NCI-H1105 treated with DMSO at 0.1 percent for 48 hours (cell line): ENCODE measurements at places on chromosomes 3 and 15.

- no peak for DNase-seq
These were observed 62.1 kb downstream of the POMGNT2 start for GRCh38 chr3:43043793-43044192.

DNA sequence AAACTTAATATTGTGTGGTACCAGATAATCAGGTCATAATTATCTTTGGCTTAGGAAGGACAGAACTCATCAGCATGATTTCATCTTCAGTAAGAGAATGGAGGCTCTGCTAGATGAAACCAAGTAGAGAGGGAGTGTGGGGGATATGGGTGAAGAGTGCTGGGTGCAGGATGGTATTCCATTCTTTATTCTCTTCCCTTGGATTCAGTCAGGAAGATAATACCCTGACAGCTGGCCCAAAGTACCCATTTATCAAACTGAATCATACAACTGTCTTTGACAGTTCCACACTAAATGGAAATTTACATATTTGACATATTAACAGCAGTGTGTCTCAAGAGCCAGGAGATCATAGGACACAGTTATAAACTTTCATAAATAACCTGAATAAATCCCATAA lies 44.7 kb downstream of the GOLIM4 start:
- DNase-seq = no peak

- DNase-seq = no peak
These were observed 15.9 kb downstream of the PSTPIP1 start for GRCh38 chr15:77010857-77011256.

- DNase-seq = no peak
These were observed 77.0 kb downstream of the LYSMD4 start for GRCh38 chr15:99656205-99656604.

DNA sequence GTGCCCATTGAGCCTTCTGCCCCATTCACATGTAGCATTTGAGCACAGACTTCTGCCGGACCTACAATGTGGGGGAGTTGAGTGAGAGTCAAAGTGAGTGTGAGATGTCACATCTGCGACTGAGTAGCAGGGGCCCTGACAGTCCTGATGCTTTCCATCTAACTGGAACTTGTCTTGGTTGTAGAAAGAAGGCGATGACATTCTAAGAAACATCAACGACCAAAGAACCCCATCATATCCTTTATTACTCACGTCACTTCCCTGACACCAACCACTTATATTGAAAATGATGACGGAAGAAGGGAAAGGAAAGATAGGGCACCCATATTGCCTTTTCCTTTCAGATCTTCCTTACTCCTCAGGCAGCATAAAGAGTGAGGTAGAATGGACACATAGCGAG lies 30.5 kb downstream of the SMAD3 start:
- DNase-seq = no peak

DNA sequence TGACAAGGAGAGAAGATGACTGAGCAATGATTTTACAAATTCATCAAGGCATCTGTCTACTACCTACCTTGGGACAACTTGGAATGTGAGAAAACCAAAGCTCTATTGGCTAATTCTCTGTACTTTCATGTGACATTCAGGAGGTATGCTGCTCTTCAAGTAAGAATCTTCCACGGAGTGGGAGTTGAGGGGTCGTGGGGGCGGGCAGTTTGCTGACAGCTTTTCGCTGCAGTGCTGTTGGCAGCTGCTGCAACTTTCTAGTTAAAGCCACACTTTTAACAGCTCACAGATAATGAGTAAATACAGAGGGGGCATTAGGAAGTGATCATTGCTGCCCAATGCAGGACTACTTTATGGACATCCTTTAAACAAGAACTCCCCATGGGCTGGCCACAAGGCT lies 22.3 kb downstream of the CLDN1 start:
- no peak for DNase-seq

DNA sequence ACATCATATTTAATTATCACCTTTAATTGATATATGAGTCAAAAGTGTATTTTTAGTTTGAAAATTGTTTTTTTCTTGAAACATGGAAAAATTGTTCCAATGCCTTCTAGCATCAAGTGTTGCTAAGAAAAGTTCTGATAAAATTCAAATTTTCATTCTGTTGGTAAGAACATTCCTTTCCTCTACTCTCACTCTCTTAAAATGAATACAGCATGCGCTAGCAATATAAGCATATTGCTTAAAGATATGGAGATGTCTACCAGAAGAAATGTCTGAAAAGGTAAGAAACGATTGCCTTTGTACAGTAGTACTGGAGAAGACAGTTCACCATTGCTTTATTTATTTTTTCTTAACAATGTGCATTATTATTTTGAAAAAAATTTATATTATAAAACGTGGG lies 17.6 kb upstream of the ZBTB38 start:
- DNase-seq = no peak

DNA sequence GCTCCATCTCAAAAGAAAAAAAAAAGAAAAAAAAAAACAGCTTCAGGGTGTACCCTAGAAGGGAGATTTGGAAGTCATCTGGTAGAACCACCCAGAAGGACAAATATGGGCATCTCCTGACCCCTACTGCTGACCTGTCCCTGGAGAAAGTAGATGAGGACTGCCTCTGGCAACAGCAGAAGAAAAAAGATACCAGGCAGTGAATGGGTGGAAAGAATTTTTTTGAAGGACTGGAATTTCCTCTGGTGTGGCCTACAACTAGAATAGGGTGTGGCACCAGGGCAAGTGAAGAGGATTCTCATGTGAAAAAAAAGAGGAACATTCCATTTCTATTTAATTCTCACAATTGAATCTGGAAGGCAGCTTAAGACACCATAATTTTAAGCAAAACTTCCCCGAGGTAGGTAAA lies 3.1 kb downstream of the ANXA2 start:
- DNase-seq = no peak

DNA sequence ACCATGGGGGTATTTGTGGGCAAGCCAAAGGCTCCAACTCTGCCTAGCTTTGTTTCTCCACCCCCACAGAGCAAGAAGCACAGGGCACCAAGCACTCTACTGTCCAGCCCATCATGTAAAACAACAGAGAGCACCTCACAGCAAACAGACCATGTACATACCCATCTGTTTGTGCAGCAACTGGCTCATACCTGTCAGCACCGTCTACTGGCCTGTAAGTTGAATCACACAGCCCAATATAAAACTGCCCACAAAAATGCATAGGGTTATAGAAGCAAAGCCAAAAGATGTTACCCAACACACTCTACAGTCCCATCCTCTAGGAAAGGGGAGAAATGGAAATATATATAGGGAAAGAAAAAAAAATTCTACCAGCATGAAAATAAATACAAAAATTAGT lies 139.7 kb upstream of the CPNE4 start:
- no peak for DNase-seq

GRCh38 chr15:67670647-67671305 lies 128.3 kb downstream of the MAP2K5 start:
- no peak for DNase-seq

GRCh38 chr3:49878686-49879085 lies 9.0 kb upstream of the CAMKV start:
- no peak for DNase-seq

- no peak for DNase-seq
These were observed 86.2 kb downstream of the NBEAL2 start for GRCh38 chr3:47065681-47066080.

DNA sequence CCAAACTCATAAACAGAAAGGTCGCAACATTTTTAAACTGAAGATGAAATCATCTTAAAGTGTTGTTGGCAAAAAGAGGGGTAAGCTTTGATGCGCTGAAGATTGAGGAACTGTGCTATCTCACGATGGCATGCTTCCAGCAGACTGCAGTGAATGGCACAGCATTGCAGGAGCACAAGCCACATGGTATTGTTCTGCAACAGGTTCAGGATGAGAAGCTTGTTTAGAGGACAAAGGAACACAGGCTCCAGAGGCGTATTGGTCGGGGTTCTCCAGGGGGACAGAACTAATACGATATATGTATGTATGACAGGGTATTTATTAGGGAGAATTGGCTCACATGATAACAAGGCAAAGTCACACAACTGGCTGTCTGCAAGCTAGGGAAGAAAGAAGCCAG lies 13.8 kb upstream of the PLD1 start:
- DNase-seq = no peak

DNA sequence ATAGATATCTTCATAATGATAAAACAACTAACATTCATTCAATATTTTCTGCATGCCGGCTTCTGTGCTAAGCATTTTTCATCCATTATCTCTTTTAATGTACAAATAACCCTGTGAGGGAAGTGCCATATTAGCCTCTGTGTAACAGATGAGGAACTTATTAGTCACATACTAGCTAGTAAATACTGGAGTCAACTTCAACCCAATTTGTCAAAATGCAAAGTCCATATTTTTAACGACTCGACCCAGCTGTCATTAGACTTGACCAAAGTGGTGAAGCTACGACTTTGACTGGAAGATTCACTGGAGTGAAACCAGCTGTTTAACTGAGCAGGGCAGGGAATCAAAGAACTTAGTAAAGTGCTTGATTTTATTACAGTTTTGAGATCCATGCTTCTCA lies 41.6 kb downstream of the PARP15 start:
- DNase-seq = no peak

DNA sequence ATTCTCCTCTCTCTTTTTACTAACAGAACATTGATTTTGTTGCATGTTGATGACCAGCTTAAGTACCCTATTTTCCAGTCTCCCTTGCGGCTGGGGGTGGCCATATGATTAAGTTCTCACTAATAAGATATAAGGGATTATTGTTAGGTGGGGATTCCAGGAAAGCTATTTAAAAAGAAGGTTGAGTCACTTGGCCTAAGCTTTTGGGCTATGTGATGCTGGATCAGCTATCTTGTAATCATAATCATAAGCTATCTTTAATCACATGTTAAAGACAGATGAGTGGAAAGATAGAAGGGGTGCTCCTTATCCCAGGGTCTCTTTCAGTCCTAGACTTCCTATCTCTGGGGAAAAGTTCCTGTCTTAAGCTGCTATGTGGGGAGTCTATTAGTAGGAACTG lies 59.9 kb downstream of the CGNL1 start:
- no peak for DNase-seq

DNA sequence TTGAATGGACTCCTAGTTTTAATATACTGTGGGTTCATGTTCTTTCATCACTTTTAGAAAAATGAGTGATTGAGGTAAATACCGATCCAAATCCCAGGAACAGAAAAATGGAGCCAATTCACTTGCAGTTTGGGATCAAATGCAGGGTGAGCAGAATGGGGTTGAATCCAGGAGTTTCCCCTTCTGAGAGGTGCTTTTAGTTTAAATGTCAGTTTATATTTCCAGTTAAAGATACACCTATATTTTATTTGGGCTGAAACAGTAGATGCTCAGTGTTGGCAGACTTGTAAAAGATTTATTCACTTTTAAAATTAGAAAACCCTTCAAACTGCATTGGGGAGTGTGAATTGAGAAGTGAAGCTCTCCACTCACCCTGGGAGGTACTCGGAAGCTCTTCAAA lies 2.6 kb downstream of the TRIM71 start:
- no peak for DNase-seq

DNA sequence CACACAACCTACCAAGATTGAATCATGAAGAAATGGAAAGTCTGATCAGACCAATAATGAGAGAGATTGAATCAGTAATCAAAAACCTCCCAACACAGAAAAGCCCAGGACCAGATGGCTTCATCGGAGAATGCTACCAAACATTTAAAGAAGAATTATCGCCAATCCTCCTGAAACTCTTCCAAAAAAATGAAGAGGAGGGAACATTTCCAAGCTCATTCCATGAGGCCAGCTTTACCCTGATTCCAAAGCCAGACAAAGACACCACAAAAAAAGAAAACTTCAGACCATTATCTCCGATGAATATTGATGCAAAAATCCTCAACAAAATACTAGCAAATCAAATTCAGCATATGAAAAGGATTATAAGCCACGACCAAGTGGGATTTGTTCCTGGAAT lies 94.1 kb downstream of the SENP2 start:
- DNase-seq = no peak

DNA sequence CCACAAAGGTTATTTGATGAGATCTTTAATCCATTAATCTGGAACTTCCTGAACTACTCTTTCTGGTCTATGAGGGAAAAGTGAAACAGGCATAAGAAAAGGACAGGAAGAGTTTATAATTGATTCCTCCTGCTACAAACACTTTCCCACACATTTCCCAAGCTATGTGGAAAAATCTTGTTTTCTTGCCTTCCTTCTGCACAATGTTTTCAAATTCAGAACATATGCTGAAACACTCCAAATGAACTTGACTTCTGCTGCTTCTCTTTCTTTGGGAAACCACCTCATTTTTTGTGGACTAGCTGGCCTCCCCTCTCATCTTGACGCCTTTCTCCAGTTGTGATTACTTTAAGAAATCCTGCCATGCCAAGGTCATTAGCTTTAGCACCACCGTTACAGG lies 100.7 kb upstream of the PTPRG start:
- DNase-seq = no peak

DNA sequence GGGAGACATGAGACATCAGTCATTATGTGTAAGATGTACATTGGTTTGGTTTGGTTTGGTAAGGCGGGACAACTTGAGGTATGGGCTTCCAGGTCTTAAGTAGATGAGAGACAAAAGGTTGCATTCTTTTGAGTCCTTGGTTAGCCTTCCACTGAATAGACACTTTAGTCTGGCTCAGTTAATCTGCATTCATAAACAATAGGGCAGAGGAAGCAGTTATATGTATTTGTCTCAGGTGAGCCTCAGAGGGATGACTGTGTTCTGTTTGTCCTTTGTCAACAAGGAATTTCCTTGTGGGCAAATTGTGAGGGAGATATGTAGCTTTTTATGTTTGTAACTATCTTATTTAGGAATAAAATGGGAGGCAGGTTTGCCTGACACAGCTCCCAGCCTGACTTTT lies 50.4 kb downstream of the TCF12 start:
- DNase-seq = no peak

DNA sequence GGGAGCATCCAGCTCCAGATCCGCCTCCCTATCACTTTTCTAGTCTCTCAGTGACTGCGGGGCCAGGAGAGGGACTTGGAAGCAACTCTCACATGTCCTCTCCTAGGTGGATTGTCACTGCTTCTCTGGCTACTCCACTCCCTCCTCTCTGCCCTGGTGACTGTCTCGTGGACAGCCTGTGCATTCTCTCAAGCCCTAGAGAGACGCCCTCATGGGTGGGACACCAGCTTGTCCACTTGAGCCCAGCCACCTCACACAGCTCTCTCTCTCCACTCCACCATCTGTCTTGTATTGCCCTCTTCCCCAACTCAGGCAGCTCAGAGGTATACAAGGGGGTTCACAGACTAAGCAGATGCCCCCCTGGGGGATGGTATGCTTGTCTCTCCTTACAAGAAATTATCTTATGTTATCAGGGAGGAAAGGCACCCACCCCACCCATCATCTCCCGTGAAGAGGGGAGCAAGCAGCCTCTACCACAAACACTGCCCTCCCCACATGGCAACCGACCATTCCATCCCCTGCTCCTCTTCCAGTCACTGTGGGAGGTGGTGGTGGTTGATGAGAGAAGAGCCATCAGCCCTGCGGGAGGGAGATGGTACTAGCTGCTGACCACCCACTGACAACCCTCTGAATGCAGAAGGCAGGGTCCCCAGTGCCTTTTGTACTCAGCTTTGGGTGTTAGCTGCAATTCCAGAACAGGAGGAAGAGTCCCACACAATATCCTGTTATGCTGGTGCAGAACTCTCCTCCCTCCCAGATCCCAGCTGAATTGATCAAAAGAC lies 15.5 kb upstream of the LOXL1 start:
- DNase-seq = no peak
